BJ (cell line): ENCODE measurements at places on chromosomes 1 and 21.

GRCh38 chr1:63981408-63981773 is 207.6 kb downstream of the ROR1 start:
- no peak for DNase-seq

DNA sequence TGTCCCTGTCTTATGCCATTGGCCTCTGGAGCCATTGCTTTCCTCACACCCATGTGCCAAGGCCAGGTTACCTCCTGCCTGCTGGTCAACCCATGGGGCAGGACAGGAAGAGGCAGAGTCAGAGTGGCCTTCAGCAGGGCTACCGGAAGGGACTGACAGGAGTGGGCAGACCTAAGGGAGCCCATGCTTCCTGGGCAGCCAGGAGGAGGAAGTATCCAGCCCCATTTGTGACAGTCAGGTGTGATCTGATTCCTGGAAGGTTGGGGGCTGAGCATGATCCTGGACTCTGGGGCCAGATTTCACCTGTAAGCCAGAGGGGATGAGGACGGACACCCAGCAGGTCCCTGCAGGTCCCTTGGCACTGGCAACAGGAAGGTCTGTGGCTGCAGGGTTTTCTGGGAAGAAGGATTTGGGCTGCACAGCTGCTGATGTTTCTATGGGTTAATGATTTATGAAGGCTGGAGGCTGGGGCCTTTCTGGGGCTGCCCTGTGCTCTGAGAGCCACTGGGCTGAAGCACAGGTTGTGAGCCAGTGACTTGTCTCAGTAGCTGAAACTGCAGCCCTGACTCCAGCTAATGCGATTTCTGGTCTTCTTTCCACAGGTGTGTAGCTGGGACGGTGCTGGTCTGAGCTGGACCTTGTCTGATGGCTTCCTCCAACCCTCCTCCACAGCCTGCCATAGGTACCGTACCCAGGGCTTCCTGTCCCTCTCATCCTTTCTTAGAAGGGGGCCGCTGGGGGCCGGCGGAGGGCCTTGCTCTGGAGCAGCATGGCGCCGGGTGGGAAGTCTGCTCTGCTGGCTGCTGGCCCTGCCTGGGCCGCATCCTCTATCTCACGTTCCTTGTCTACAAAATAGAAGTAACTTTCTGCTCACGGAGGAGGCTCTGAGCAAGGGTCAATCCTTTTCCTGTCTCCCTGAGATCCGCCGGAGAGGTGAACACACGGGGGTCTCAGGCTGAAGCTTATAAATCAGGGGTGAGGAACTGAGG is 40.7 kb downstream of the ARHGEF10L start:
- no peak for DNase-seq

GRCh38 chr1:159828581-159829272 is 2.1 kb downstream of the SLAMF8 start:
- no peak for DNase-seq

- DNase-seq: no peak
Observed at GRCh38 chr1:46026531-46026930, 105.9 kb downstream of the PIK3R3 start.

DNA sequence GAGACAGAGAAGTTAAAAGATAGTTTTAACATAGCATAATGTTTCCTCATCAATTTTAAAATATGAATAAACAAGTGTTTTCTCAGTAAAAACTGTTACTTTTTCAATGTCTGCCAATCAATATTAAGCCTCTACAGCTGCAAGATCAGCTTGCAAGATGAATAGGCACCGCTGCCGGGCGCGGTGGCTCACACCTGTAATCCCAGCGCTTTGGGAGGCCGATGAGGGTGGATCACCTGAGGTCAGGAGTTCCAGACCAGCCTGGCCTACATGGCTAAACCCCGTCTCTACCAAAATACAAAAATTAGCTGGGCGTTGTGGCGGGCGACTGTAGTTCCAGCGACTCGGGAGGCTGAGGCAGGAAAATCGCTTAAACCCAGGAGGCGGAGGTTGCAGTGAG is 54.8 kb upstream of the SH3GLB1 start:
- DNase-seq: no peak

DNA sequence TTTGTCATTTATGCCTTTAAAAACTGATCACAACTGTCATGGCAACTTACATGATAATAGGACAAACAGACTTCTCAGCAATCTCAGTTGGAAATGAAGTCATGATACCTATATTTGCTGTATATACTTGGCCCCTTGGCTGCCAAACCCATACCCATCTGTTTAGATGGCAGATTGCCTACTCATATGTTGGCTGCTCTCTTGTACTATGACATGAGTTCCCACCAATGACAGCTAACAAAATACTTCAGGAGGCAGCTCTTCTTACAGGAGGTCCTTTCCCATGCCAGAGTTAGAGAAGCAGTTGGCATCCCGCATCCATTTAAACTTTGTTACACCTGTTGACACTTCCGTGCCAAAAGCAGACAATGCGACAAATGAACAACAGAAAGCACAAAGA is 603.1 kb upstream of the ADGRL2 start:
- no peak for DNase-seq

DNA sequence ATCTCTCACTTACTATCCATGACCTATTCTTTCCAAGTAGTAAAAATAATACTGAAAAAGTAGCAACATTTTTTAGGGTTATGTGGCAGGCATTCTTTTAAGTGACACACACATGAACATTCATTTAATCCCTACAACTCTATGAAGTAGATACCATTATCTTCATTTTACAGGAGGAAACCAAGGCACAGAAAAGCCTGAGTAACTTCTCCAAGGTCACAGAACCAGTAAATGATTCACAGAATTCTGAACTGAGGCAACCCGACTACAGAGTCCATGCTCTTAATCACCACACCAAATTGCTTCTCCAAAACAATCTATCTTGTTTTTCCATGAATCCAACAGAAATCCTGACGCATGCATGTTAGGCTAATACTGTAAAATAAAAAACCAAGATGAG is 17.5 kb downstream of the FUBP1 start:
- DNase-seq: no peak

DNA sequence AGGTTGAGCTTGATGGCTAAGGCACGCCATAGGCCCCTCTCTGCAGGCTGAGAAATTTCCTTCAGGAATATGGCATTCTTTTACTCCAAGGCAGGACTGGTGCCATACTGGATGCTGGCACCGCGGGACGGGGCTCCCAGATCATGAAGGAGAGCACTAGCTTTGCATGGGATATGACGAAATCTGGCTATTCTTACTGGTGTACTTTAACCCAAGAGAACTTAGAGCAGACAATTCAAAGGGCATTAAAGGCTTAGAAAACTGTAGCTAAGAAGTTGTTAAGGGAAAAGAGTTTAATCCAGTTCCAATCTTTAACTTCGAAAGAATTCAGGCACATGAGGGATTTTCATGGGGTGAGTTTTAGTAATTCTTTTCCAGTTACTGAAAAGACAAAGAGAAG is 204.4 kb upstream of the ESRRG start:
- DNase-seq: no peak

DNA sequence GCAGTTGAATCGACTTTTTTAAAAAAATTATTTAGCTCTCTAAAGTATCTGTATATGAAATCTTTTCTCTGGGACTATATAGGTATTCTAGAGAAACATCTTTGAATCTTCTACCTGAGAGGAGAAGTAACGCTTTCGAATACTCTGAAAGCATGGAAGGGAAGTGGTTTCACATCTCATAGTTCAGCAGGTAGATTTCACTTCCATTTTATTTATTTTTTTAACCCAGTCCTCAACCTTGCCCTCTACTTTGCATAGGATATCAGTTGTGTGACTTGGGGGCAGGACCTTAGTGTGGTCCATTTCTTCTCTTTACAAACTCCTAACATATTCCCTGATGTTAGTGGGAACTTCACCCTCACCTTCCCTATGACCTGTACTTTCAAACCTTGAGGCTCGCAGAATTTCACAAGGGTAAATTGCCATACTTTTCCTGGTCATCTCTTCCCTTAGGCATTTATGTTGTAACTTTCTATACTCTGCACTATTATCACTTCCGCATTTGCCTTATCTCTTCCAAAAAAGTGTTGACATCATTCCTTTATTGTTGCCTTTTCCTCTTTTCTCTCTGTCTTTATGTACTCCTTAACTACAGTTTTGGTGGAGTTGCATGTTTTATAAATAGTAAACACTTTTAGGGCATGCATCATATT is 1208.5 kb upstream of the ADGRL4 start:
- no peak for DNase-seq

- DNase-seq: no peak
Observed at GRCh38 chr1:3168678-3169077, 99.7 kb downstream of the PRDM16 start.

DNA sequence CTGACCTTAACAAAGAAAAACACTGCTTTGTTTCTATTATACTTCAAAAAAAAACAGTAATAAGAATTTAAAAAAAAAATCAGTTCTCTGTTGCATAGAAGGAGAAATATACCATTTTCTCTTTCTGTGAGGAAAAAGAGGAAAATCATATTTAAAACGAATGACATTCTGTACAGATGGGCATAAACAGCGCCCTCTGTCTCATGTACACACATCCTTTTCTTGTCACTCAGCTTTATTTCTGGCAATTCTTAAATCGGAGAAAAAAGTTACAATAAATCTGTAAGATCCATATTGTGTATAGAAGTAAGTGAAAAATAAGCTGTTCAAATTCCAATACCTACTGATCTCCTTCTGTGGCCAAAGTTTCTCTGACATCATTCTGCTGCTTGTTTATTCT is 245.4 kb downstream of the SMYD3 start:
- DNase-seq: no peak

DNA sequence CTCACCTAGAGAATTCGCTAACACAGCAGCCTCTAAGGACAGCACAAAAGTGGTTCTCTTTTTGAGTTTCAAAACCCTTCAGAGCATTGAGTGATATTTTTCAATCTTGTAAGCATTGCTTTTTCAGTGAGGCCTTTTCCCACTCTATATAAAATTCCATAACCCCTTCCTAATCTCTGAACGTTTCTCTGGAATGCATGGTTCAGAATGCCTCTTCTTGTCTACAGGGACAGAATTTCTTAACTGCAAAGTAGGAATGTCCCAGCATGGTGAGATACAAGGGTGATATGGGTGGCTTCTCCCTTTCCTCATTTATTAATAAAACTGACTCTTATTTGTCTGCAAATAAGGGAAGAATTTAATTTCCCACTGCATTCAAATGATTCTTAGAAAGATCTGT is 377.9 kb downstream of the LTN1 start:
- no peak for DNase-seq

GRCh38 chr1:35577071-35577998 is 4.2 kb downstream of the TFAP2E start:
- DNase-seq: no peak

DNA sequence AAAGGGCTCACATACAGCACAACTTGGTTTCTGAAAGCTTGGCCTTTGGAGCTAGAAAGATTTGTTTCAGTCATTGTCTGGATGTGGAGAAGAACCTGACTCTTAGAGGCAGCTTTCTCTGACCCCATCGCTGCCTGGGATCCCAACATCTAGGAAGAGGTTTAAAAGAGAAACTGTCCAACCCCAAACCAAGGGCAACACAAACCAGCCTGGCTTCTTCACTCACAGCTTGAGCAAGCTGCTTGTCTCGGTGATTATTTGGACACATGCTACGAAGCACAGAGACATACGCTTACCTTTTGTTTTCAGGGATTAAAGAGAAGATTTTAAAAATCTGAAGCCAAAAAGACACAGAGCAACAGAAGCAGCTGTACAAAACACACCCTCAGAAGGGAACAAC is 109.8 kb downstream of the ETS2 start:
- no peak for DNase-seq

DNA sequence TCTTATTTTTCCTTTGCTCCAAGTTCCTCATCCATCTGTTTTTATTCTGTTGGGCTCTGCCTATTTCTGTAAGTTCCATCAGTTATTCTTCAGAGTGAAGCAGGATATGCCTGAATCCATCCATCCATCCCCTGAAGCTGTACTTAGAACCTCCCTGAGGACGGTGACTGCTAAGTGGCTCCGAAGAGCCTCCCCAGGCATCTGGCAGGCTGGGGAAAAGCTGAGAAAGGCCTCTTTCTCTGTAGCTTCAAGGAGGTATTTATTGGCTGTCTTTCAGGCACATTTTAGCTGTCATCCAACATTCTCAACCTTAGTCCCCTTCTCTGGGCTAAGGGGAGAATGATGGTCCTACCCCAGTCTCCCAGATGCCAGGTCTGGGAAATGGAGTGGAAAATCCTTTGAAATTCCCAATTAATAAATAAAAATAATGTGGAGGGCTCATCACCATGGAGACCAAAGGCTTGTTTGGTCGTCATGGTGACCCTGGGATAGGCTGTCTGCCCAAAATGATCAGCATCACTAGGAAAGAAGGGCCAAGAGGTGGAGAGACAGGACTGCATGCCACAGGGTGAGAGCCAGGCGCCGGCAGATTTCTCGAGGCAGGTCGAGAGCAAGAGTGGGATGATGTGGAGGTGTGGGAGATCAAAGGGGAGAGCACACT is 82.0 kb downstream of the UBIAD1 start:
- no peak for DNase-seq

- DNase-seq: no peak
Observed at GRCh38 chr1:44405798-44406736, 1.0 kb downstream of the RNF220 start.

- no peak for DNase-seq
Observed at GRCh38 chr1:240980342-240980741, 368.4 kb upstream of the GREM2 start.

- DNase-seq: no peak
Observed at GRCh38 chr1:183732236-183732880, 72.6 kb upstream of the RGL1 start.
